Mesothelial cell of epicardium (in vitro differentiated cells): ENCODE measurements at places on chromosomes 6 and 20.

- no peak overlapping the region for H3K4me3 ChIP-seq
- peak; percentile 74 for DNase-seq
- H3K4me1 ChIP-seq = no peaks in the 10 kb centered on the region
- no peaks in the 10 kb centered on the region for H3K36me3 ChIP-seq
- H3K27ac ChIP-seq = no peak overlapping the region
Measured at GRCh38 chr6:98657764-98658163, 176.6 kb upstream of the POU3F2 start.

- no peak for DNase-seq
- H3K4me3 ChIP-seq = no peak overlapping the region
- H3K4me1 ChIP-seq = no peaks in the 10 kb centered on the region
- H3K36me3 ChIP-seq = no peaks in the 10 kb centered on the region
Measured at GRCh38 chr6:159067334-159067733, 22.5 kb upstream of the TAGAP start.

GRCh38 chr20:25247000-25247517, 826 bp upstream of the PYGB start:
- H3K27ac ChIP-seq = no peak overlapping the region
- peaks cover 9% of the 10 kb centered on the region for H3K27me3 ChIP-seq
- H3K36me3 ChIP-seq = no peaks in the 10 kb centered on the region
- peak; percentile 51 for DNase-seq
- peaks cover 27% of the 10 kb centered on the region for H3K4me1 ChIP-seq
- H3K4me3 ChIP-seq = peak overlapping the region; percentile 92

DNA sequence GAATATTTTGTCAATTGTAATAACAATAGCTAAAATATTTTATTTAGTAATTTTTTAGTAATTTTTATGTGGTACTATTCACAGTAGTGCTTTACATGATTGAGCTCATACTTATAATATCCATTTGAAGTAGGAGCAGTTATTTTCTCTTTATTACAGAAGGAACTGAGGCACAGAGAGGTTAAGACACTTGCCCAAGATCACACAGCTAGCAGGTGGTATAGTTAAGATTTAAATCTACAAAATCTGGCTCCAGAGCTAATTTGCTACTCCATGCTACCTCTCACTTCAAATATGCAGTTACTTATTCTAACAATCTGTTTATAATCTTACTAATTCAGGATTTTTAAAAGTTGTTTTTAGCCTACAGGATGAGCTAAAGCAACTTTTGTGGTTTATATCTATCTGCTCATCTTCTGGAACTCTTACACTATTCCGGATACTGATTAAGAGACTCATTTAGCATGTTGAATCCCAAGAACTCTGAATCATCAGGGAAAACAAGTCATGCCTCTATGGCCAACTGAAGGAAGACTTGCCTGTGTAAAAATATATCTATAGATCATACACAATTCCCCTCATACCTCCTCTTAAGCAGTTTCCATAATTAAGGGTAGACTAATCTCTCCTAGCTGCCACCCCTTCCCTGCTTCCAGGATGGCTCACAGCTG, 324.2 kb downstream of the UBE3D start:
- no peak for DNase-seq
- no peaks in the 10 kb centered on the region for H3K36me3 ChIP-seq
- no peaks in the 10 kb centered on the region for H3K27me3 ChIP-seq

DNA sequence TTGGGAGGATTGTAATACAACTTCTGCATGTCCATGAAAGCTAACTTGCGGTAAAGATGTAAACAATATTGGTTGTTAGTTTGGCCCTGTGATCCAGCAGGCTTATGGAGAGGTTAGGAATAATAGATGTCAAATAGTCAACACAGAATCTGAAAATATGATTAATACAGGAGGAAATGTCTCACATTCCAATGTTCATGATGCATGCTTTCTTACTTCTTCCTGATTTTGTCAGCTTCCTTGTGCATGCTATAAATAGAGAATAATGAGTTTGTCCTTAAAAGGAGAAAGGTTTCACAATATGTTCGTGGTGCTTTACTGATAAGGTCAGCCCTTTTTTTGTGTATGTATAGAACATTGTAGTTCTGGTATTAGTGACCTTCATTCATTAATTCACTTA, 136.7 kb downstream of the MMUT start:
- DNase-seq = no peak
- no peak overlapping the region for H3K27ac ChIP-seq
- no peaks in the 10 kb centered on the region for H3K27me3 ChIP-seq

DNA sequence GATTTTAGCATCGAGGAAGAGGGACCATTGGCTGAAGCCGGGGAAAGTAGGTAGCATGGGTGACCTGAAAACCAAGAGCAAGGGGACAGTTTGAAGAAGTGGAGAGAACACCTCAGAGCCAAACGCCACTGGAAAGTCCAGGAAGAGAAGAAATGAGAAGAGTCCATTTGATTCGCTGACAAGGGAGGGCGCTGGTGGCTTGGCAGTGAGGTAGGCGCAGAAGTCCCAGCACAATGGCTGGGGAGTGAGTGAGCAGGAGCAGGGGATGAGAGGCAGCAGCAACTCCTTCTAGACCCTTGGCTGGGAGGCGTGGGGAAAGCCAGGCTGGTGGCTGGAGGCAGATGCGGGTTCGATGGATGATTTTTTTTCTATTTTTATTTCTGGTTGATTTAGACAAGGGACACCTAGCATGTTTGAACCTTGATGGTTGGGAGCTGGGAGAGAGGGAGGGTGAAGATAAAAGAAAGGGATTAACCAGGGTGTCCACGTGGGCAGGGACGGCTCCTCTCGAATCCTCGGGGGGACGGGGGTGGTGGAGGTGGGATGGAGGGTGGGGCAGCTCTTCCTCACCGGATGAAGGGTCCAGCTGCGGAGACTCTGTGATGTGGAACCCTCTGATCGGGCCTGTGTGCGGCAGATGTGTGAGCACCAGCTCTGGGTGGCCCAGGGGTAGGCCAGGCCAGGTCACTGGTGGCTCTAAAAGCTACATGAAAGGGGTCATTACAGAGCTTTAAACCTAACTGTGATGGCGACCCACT, 164.2 kb downstream of the NFATC2 start:
- DNase-seq = no peak
- peaks cover 20% of the 10 kb centered on the region for H3K4me1 ChIP-seq
- H3K27me3 ChIP-seq = no peaks in the 10 kb centered on the region
- H3K27ac ChIP-seq = no peak overlapping the region
- no peak overlapping the region for H3K4me3 ChIP-seq

GRCh38 chr20:7989379-7989778, 30.2 kb downstream of the TMX4 start:
- no peak overlapping the region for H3K27ac ChIP-seq
- DNase-seq = no peak
- H3K4me1 ChIP-seq = no peaks in the 10 kb centered on the region
- H3K4me3 ChIP-seq = no peak overlapping the region
- no peaks in the 10 kb centered on the region for H3K27me3 ChIP-seq

DNA sequence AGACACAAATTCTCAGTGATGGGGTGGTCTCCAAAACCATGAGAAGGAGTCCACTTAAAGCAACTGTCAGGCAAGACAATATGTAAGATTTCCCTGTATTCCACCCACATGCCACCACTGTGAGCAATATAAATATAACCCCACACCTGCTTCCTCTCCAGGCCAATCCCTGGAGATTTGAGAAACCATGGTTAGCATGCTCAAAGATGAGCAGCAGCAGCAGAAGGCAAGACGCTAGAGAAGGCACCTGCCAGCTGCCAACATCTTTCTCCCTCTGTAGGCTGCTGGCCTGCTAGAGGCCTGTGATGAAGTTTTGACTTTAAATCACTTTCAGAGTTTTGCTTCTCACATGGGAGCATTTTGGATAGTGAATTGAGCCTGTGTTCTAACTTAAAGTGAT, 7.9 kb upstream of the SOD2 start:
- no peaks in the 10 kb centered on the region for H3K27me3 ChIP-seq
- H3K4me1 ChIP-seq = no peaks in the 10 kb centered on the region
- H3K4me3 ChIP-seq = no peak overlapping the region
- H3K36me3 ChIP-seq = peaks cover 17% of the 10 kb centered on the region

DNA sequence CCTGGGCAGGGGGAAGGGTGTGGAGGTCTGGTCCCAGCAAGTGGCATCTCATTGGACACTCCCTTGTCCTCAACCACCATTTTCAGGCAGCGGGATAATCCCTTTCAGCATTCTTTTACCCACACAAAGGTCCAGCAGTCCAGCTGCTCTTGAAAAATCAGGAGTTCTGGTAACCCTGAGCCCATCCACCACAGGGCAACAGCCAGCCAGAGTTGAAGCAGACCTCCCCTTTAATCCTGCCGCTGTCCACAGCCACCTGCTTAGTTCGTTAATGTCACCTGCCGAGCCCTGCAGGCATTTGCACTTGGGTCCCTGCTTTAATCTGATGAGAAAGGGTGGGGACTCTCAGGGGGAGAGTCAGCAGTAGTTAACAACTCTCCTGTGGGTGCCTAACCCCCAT, 11.1 kb downstream of the TMEM74B start:
- DNase-seq = no peak
- H3K4me1 ChIP-seq = no peaks in the 10 kb centered on the region
- no peak overlapping the region for H3K4me3 ChIP-seq
- no peaks in the 10 kb centered on the region for H3K27me3 ChIP-seq
- no peak overlapping the region for H3K27ac ChIP-seq

- H3K4me1 ChIP-seq = peaks cover 4% of the 10 kb centered on the region
- H3K27ac ChIP-seq = no peak overlapping the region
- no peak overlapping the region for H3K4me3 ChIP-seq
- peaks cover 24% of the 10 kb centered on the region for H3K36me3 ChIP-seq
- no peak for DNase-seq
Measured at GRCh38 chr20:44481719-44482416, 6.2 kb downstream of the TTPAL start.
